ENCODE measurements at places on chromosomes 2 and 18. TPM values are rescaled to one million over a fixed set of nuclear protein-coding genes. Genes with fewer than 3 reads are reported as not detected.

The NGEF gene
- total RNA-seq = 2.1 TPM

The BBS5 gene
- total RNA-seq = 5.8 TPM

The TMEM237 gene
- total RNA-seq = 34.6 TPM

The MATN3 gene
- 2.3 TPM for total RNA-seq

The IL36A gene
- total RNA-seq = not detected

The ACADL gene
- 0.16 TPM for total RNA-seq

The POTEJ gene
- total RNA-seq = not detected

The FEZ2 gene
- total RNA-seq = 69.0 TPM

The SP9 gene
- under 0.01 TPM for total RNA-seq
